Right renal pelvis (tissue), 4 donors: ENCODE measurements at places on chromosomes 4 and X.
A peak's percentile ranks its signal among the peaks of the same experiment; 100 is the strongest.

- no peak for DNase-seq
Observed at GRCh38 chrX:67613996-67614395, 70.2 kb downstream of the AR start.

GRCh38 chr4:119632216-119632615 is 3.6 kb upstream of the PDE5A start:
- no peak for DNase-seq

DNA sequence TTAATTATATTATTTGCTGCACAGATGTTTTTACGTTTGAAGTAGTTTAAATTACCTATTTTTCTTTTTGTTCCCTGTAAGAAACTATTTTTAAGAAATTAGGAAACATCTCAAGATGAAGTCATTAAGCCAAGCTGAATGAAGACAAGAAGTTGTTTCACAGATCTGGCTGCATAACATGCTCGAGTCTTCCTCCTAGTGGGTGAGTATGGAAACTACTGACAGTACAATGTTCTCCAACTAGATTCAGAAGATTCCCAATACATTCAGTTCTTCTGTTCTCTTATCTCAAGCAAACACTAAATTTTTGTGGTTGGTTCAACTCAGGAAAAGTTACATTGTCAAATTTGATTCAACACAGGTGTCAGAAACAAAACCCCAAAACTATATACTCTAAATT is 256.8 kb upstream of the VCX start:
- DNase-seq: no peak

DNA sequence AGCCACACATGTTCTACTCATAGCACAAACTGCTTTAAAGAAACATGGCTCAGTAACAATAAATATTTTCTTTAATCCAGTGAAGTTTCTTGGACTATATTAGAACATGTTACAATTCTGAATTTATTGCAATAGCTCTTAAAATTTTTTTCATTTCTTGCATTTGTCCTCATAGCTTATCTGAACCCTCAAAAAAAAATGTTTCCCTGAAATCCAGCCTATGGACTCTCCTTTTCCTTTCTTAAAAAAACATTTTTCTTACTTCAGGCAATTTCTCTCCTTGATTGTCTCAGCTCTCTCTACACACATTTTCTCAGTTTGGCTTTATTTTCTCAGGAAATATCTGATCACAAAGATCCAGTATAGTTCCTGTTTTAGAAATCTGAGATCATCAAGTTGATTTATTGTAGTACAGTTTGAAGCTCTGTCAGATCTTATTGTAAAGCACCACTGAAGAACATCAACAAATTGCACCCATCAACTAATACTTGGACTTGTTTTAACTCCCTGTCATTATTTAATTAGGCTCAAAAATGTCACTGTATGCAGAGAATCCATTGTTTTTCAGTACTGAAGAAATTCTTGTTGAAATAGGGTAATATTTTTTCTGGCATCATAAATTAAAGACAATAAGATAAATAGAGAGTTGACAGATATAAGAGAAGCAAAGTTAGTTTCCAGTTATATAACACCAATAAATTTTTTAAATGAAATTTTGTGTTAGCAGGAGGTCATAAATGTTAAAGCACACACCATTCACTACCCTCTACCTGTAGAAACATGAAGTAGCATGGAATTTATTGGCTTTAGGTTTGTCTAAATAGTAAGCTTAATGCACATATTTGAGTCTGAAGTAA is 317.7 kb downstream of the ARHGAP24 start:
- DNase-seq: no peak

GRCh38 chr4:121711263-121712000 is 14.7 kb upstream of the ANXA5 start:
- no peak for DNase-seq

- DNase-seq: no peak
Observed at GRCh38 chr4:91997045-91997444, 306.7 kb upstream of the GRID2 start.

DNA sequence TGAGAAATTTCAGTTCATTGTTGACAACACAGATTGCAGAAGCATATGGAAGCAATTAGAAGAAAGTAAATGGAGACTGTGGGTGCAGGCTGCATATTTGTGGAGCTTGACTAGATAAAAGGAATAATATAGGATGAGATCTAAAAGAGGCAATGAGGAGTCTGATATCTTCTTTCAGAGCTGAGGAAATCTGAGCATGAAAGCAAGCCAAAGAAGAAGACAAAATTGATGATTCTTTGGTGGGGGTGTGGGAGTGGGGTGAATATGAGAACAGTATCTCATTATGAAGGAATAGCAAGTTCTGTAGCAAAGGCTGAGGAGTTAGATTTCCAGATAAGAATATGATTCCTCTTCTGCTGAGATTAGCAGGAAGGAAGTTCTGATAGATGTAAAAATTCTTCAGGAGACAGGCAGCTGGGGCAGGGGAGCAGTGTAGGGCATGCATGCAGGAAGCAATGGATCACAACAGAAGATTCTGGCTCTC is 6.1 kb upstream of the PDHA2 start:
- peak; percentile 34 for DNase-seq

- DNase-seq: no peak
Observed at GRCh38 chrX:45035071-45035470, 162.1 kb downstream of the KDM6A start.

GRCh38 chrX:42128587-42128986 is 205.2 kb upstream of the CASK start:
- no peak for DNase-seq

- no peak for DNase-seq
Observed at GRCh38 chr4:6470502-6471306, 1.7 kb downstream of the PPP2R2C start.

DNA sequence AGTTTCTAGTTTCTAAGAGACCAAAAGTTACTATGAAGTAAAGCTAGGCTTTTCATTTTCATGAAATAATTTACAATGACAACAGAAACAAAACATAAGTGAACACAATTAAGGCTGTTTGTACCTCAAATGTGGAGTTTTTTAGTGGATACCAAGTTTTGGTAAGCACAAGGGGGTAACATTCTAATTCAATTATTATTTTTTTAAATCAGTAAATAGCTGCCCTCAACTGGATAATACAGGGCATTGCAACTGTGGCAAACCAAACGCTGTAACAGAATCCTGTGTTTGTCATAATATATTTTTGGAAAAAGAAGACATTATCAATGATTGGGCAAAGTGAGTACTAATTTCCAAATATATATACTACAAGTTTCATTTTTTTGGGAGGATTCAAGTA is 150.3 kb downstream of the FBXW7 start:
- no peak for DNase-seq

GRCh38 chr4:185128272-185129119 is 14.6 kb upstream of the SLC25A4 start:
- DNase-seq: peak; percentile 29

GRCh38 chr4:154030152-154030551 is 241.3 kb upstream of the SFRP2 start:
- DNase-seq: no peak

DNA sequence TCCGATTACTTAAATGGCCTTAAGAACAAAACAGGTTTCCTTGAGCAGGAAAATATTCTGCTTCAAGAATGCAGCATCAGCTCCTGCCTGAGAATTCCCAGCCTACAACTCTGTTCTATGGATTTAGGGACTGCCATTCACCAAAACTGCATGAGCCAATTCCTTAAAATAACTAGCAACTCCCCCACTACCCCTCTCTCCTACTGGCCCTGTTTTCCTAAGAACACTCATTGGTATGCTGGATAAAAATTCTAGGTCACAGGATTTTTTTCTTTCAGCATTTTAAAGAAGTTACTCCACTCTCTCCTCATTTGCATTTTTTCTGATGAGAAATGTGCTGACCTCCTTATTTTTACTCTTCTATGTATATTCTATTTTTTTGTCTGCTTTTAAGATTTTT is 347.1 kb downstream of the IDS start:
- no peak for DNase-seq

DNA sequence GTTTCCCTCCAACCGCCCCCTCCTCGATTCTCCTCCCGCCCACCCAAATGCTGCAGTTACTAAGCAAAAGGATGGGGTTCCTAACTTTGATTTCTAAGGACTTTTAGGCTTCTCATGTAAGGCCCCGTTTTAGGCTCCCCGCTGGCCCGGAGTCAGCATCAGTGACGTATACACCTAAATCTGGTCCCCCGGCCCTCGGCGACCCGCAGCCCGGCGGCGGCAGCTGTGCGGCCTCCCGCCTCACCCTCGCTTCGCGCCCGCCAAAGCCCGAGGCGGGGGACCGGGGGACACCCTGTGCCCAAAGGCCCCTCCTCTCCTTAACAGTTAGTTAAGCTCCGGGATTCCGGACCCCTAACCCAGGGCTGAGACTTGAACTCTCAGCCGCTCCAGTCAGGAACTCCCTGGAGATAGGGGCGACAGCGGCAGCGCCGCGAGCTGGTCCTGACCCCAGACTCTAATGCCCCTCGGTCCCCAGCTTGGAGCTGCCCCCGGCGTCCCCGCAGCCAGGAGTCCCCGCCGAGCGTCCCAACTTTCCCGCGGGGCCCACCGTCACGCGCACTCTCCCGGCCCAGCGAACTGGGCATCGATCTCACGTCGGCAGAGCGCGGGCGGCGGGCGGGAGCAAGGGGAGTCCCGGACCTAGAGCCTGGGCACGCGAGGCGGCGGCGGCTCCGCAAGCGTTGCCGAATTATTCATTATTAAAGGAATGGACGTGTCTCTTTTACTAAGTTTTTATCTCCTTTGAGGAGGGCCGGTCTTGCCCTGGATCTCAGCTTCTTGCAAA is 1.5 kb upstream of the NR3C2 start:
- DNase-seq: no peak

- DNase-seq: no peak
Observed at GRCh38 chr4:44623676-44624075, 27.7 kb downstream of the YIPF7 start.

DNA sequence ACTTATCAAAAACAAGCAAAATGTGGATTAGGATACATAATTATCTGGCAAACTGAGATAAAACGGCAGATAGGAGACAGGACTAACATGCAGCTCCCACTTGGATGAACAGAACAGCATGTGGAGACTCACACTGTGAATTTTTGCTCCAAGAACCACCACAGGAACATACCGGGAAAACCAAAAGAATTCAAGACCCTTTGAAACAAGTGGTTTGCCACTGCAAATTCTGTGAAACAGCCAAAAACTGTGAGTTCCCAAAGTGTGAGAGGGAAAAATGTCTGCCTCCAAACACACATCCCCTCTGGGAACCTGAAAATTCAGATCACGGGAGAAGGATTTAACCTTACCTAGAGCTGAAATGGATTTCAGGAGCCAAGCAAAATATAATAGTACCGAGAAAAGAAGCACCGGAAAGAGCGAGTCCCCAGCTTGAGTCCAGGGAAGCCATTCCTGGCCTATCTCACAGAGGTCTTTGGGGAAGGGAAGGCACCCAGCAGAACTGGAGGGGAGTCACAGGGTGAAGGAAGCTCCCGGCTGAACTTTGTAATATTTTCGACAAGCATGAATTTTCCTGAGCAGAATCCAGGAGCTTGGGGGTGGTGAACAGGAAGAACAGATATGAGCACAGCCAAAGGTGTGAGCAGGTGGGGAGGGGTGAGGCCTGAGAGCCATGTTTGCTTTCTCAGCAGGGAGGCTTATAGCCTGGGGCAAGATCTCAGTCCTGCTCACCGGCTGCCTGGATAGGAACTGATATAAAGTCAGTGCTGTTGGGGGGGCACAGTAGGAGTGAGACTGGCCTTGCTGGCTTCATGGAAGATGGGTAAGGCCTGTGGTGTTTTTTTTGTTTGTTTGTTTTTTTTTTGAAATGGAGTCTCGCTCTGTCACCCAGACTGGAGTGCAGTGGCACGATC is 23.9 kb downstream of the MANBA start:
- DNase-seq: no peak

GRCh38 chr4:103092245-103092644 is 7.4 kb downstream of the BDH2 start:
- DNase-seq: no peak

- DNase-seq: no peak
Observed at GRCh38 chrX:8310409-8310808, 139.3 kb upstream of the VCX2 start.

DNA sequence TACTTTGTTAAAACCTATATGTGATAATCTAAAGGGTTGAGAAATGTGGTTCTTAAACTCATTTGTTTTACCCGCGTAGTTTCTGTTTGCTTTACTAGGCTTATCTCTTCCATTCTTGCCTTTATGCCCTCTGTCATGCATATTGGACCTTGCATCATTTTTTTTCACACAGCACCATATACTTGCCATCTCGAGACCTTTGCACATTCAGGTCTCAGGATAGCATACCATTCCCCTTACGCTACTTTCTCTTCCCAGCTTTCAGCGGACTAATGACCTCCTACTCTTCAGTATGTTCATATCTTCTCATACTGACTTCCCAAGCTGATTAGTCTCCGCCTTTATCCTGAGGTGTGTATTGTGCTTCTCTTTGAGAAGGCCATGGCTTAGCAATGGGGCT is 40.5 kb downstream of the USP38 start:
- no peak for DNase-seq

DNA sequence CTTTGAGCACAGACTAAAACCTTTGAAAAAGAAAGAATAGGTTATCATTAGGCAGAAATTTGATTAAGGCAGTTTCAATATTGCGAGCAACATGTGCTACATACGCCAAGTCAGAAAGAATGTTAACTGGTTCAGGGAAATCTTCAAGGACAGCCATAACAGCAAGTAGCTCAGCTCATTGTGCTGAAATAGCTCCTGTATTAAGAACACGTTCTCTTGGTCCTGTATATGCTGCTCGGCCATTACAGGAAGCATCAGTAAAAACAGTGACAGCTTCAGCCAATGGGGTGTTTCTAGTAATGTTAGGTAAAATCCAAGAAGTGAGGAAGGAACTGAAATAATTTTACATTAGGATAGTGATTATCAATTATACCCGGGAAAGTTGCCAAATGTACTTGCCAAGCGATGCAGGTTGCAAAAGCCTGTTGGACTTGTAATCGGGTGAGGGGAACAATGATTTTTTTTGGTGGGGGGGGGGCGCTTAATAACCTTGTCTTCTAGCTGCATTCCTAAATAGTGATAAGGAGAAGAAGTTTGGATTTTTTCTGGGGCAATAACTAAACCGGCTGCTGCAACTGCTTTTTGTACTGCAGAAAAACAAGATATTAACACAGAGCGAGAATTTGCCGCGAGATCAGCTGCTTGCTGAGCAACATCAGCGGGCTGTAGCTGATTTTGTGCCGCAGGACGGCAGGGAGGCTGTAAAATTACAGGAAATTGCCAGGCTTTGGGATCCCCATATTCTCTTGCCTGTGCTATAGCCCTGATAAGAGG is 49.4 kb upstream of the RASSF6 start:
- no peak for DNase-seq

- no peak for DNase-seq
Observed at GRCh38 chr4:111775556-111776297, 369.5 kb upstream of the FAM241A start.

GRCh38 chr4:37685823-37686372 is 278 bp downstream of the RELL1 start:
- no peak for DNase-seq
